Fibroblast of skin of abdomen (primary cell): ENCODE measurements at places on chromosomes 4 and X.

GRCh38 chr4:185835336-185835735 is 23.3 kb upstream of the SORBS2 start:
- DNase-seq = no peak

DNA sequence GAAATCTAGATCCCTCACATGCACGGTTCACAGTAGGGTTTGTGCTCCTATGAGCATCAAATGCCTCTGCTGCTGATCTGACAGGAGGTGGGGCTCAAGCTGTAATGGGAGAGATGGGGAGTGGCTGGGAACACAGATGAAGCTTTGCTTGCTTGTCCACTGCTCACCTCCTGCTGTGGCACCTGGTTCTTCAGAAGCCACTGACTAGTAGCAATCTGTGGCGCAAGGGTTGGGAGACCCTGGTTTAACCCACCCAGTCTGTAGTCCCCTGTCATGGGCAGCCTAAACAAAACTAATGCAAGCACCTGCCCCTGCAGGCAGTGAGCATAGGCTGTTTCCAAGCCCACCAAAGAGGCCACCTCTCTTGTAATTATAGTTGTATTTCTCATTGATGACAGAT is 116.6 kb downstream of the SHOX start:
- no peak for DNase-seq

DNA sequence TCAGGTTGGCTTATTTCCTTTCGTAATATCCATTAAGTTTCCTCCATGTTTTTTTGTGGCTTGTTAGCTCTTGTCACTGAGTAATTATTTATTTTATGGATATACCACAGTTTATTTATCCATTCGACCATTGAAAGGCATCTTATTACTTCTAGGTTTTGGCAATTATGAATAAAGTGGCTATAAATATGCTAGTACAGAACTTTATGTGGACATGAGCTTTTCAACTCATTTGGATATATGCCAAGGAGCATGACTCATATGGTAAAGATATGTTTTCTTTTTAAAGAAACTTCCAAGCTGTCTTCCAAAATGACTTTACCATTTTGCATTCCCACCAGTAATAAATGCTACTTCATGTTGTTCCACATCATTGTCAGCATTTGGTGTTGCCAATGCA is 803.6 kb downstream of the GLUD2 start:
- DNase-seq = peak; percentile 52

DNA sequence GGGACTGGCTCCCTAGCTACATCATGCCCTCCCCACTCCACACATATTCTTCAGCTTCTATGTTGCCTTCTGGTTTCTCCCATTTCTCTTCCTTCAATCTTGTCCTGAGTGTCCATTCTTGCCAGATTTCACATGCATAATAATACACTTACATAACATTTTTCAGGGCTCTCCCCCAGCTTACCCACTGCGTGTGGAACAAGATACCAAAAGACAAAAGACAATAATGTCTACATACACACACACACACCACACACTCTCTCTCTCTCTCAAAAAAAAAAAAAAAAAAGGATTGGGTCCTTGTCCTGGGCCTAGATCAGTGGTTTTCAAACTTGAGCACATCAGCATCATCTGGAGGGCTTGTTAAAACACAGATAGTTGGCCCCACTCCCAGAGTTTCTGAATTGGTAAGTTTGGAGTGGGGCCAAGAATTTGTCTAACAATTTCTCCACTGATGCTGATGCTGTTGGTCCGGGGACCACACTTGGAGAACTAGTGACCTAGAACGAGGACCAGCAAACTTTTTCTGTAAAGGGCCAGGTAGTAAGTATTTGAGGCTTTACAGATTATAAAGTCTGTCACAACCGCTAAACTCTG is 6.5 kb upstream of the SMARCA1 start:
- peak; percentile 68 for DNase-seq

DNA sequence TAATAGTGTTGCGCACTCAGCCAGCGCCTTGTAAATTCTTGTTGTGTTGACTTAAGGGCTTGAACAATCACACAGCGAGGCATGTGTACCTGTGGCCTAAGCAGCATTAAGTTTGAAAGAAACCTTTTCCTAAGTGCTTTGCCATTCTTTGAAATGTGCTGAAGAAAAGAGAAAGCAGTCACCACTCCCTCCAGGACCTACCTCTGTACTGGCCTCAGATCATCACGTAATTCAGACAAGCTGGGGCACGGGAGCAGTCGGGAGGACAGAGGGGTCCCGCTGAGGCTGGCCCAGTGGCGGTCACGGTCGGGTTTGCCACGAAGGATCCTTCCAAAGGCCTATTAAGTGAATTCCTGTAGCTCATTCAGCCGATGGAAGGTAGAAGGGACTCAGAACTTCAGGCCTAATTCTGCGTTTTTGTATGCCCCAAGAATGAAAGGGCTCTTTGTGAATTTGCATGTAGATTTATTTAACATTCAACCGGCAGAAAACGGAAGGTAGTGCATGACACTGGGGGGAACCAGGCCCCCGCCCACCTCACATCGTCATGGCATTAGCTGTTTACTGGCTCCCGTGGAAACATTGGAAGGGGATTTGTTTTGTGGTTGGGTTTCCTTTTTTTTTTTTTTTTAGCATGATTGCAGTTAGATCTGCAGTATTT is 106.3 kb downstream of the TRAPPC11 start:
- no peak for DNase-seq

DNA sequence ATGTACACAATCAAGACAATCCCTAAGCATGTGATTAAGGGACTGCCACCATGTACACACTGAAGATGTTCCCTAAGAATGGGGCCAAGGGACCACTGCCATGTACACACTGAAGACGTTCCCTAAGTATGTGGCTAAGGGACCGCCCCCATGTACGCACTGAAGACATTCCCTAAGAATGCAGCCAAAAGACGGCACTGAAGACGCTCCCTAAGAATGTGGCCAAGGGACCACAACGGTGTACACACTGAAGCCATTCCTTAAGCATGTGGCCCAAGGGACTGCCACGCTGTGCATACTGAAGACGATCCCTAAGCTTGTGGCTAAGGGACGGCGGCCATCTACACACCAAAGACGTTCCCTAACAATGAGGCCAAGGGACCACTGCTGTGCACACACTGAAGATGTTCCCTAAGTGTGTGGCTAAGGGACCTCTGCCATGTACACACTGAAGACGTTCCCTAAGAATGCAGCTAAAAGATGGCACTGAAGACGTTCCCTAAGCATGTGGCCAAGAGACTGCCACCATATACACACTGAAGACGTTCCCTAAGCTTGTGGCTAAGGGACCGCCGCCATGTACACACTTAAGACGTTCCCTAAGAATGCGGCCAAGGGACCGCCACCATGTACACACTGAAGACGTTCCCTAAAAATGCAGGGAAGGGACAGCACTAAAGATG is 26.4 kb downstream of the DHRSX start:
- DNase-seq = no peak

DNA sequence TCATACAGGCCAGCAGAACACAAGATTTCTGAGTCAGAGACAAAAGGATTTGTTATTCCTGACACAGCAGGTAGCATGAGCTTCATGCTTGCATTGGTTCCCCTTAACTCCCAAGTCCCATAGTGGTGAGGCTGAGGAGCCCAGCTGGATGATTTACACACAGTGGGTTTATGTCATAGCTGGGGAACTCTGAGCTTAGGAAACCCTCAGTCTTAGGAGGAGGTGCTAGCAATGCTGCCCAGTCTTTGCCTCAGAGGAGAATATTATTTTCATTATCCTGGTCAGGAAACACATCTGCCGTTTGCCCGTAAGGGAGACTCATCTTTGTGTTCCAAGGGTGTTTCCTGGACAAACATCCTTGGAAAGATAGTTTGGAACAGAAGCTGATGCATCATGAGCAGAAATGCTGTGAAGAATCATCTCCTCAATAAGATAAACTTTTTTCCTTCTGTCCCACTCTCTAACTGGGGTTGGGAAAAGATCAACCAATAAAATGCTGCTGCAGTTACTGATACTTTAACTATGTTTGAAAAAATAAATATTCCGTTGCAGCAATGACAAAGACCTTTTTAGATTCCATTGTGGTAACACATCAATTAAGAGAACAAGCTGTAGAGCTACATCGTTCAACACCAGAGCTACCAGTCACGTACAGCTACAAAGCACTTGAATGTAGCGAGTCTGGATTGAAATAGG is 146.8 kb downstream of the DCLK2 start:
- DNase-seq = peak; percentile 95

DNA sequence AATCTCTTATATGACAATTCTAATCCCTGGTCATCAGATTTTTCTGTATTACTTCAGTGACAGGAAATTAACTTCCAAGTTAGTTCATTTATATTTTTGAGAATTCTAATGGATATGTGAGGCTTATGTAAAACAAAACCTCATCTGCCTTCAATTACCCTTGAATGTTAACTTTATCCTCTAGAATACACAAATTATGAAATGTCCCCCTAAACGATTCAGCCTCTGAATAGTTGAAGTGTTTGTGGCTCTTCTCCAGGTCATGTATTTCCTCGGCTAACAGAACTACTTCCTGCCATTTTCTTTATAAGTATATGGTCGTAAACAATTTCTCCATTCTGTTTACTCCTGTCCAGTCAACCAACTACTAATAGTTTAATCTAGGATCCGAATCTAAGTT is 401.3 kb downstream of the PCDH10 start:
- DNase-seq = peak; percentile 28

DNA sequence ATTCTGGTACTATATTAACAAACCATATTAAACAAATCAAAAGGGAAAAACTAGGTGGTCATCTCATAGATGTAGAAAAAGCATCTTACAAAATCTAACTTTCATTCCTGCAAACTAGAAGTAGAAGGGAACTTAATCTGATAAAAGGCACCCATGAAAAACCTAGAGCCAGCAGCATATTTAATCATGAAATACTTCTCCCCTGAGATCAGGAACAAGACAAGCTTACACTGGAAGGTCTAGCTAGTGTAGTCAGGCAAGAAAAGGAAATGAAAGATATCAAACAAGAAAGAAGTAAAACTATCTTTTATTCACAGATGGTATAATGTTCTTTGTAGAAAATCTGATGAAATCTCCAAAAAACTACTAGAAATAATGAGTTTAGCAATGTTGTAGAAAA is 41.2 kb downstream of the ATP10D start:
- peak; percentile 30 for DNase-seq

GRCh38 chr4:169662206-169662605 is 41.8 kb downstream of the CLCN3 start:
- no peak for DNase-seq

DNA sequence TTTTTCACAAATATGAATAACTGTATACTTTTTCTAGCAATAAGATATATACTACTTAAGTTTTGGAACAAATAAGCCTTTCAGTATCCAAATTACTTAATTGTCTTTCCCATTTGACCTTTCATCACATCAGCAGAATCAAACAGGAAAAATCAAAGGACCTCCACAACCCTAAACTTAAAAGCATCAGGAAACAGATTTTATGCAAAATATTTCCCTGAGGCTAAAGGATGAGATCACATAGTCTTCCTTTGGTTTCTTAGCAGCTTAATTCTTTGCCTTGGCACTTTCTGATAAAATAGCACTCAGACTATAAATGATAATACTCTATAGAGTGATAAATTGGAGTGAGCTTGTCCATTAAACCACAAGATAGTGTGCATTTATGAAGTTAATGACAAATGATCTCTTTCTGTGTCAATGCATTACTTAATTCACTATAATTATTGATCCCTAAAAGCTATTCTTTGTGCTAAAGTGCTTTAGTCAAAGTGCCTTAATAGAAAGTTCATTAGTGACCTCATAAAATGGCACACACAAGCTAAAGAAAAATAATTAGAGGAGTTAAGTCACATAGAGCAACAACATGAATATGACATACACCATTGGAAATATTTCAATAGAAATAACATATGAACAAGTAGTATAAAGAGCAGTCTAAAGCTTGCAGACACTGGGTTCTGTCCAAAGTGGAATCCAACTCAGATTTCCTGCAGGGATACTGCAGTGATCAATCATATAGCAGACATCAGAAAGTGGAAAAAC is 15.7 kb upstream of the NDST3 start:
- no peak for DNase-seq

DNA sequence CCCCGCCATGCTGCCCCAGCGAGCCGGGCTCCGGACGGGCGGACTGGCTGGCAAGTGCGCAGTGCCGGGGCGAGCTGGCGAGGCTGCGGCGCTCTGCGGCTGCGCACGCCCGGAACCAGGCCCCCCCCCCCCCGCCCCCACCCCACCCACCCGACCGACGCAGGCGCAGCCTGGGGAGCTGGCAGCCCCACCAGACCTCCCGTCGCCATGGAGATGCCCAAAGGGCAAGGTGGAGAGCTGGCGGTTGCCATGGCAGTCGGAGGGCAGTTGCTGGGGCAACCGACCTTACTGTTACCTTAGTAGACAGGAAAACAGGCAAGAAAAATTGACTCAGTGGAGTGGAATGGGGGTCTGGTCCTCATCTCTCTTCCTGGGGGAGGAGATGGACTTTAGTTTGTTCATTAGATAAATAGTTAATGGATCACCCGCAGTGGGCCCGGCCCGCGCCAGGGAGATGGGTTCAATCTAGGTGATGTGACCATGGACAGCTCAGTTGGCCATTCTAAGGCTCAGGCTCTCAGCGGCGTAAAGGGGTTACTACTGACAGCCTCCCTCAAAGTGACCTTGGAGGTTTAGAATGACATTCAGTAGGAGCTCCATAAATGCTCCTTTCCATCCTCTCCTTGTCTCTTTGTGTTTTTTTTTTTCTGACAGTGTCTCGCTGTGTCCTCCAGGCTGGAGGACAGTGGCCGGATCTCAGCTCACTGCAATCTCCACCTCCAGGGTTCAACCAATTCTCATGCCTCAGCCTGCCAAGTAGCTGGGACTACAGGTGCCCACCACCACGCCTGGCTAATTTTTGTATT is at the start of gene PCSK1N:
TSS of gene PCSK1N (minus strand) at position 87 of the 806 bp plus-strand sequence. CDS start at position 9, 78 bp downstream.
- DNase-seq = no peak

DNA sequence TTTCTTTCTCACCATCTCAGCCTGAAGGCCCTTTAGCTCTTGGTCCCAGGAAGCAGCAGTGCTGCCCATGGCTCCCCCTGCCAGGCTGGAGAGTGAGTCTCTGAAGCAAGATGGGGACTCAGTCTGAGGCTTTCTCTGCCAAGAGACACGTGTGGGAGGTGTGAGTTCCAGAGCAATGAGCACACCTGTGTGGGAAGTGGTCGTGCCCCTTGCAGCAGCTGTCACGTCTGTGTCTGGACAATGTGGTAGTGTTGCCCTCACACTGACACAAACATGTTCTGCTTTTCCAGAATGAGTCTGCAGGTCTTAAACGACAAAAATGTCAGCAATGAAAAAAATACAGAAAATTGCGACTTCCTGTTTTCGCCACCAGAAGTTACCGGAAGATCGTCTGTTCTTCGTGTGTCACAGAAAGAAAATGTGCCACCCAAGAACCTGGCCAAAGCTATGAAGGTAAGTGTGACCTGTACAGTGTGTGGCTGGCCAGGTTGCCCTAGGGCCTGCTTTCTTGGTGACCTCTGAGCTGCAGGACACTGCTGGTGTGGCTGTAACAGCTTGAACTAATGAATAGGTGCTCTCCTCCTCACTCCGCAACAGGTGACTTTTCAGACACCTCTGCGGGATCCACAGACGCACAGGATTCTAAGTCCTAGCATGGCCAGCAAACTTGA is 1.9 kb downstream of the TACC3 start:
- DNase-seq = no peak

GRCh38 chr4:36917413-36917812 is 327.1 kb upstream of the NWD2 start:
- no peak for DNase-seq

- peak; percentile 18 for DNase-seq
These were observed 36.1 kb upstream of the PHKA2 start for GRCh38 chrX:19019996-19020395.
